Esophagus squamous epithelium (tissue), 5 donors: ENCODE measurements at places on chromosomes 6 and 20.

DNA sequence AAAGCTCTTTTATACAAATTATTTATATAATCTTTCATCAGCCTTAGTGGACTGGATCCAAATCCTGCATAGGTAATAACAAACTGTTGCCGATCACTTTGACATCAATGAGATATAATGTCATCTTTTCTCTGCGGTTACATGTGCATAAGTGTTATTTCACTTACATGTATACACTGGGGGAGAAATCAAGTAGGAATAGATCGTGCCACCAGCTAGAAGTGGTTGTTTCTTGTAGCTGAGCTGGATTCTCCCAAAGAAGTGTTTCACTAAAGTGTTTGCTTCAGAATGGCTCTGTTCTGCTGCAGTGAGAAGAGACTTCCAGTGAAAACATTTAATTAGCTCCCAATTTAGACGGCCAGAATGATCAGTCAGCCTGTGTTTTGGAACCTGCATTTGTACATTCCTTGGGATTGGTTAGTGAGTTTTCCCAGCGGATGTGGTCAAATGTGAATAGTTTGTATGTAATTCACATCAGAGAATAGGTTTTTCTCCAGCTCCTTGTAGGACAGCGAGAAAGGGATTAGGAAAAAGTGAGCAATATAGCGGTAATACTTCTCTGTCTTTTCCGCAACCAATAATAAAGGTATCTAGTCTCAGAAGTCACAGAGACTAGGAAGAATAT lies 163.1 kb upstream of the CCN2 start:
- DNase-seq, result no peak

GRCh38 chr6:15752820-15753219 lies 90.0 kb upstream of the DTNBP1 start:
- no peak for DNase-seq

- DNase-seq, result no peak
Observed at GRCh38 chr6:134523903-134524650, 206.2 kb upstream of the SGK1 start.

- DNase-seq, result no peak
Observed at GRCh38 chr20:39188266-39188765, 226.2 kb downstream of the DHX35 start.

DNA sequence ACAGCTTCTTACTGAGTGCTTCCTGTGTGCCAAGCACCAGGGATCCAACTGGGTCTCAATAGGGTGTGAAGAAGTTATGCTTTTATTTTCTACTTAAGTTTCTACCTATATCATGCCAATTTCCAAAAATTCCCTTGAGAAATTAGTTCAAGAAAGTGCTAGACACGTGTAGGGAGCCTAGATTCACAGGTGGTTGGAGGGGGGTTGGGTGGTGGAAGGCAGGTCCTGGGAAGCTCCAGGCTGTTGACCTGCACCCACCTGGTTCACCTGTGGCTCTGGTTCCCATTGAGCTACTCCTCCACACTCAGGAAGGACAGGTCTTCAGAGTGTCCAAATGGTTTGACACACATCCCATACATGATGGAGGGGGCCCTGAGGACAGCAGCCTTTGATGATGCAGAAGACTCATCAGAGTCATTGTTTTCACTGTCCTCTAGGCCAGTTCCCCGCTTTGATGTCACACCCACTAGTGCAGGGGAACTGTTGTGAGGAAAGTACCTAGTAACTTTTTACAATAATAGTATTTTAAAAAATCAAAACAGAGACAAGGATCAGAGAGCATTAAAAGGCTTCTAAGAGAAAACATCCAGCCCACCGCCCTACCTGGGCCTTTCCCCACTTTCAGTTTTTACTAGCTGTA lies 39.8 kb upstream of the MYL9 start:
- no peak for DNase-seq

- no peak for DNase-seq
Observed at GRCh38 chr6:70590400-70590799, 23.7 kb downstream of the SDHAF4 start.

GRCh38 chr20:59001449-59002171 lies 5.4 kb downstream of the CTSZ start:
- DNase-seq, result no peak

- DNase-seq, result no peak
Observed at GRCh38 chr6:35230950-35231349, 17.2 kb downstream of the SCUBE3 start.

GRCh38 chr20:17611540-17612286 lies 41.8 kb downstream of the DSTN start:
- no peak for DNase-seq

DNA sequence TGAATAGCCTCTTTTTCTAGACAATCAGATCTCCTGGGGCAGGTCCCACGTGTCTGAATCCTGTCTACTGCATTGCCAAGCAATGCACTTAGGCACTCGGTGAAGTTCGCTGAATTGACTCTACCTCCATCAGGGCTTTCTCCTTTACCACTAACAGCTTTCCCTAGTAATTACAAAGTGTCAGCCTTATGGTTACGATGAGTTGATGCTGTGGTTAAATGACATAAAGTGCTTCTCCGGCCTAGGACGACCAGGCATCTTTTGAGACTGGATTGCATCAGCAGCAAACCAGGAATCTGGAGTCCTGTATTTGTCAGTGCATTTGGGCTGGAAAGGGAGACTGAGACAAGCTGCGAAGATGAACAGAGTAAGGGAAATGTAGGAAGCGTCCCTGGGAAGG lies 21.5 kb downstream of the NOX3 start:
- DNase-seq, result no peak

- DNase-seq, result no peak
Observed at GRCh38 chr6:139508023-139508422, 133.6 kb upstream of the CITED2 start.

DNA sequence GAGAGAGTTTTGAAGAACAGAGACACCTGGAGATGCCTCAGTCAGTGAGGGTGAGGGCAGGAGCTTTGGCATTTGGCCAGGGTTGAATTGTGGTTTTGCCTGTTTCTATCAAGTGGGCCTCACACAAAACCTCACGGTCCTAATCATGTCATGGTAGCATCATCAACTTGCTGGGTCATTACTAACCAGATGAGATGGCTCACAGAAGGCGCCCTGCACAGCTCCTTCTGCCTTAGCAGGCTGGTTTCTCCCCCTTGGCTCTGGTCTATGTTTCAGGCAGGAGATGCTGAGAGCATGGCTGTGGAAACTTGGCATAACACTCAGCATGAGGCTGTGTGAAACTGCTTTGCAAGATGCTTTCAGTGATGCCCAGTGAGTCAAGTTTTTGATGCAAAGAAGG lies 99.3 kb downstream of the LRRC1 start:
- DNase-seq, result no peak

DNA sequence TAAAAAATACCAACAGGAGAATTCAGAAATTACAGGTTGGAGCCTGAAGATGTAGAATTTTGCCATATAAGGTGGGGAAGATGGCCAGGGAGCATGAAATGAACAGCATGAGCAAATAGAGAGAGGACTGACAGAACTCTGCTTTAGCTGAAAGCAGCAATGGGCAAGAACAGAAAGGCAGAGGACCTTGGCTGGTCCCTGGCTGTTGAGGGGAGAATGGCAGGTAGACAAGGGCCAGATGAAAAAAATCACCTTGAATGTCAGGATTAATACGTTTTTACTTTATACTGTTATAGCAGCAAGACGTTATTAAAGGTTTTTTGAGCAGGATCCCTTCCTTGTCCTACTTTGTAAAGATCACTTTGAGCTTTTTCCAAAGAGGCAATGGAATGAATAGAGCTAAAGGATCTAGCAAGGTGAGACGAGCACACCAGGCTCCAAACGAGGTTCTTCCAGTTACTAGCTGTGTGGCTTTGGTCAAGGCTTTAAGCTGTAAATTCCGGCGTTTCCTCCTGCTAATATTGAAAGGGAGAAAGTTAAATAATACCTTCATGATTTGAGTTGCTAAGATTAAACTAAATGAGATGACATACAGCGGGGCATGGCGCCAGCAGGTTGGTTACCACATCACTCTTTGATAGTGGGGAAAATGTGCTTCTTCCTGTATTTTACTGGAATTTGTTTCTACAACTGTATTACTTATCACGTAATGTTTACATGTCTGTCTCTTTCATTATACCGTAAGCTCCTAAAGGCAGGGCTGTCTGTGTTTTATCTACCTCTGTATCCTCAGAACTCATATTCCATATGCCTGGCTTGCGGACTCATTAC lies 776 bp downstream of the PPIL1 start:
- DNase-seq, result no peak

DNA sequence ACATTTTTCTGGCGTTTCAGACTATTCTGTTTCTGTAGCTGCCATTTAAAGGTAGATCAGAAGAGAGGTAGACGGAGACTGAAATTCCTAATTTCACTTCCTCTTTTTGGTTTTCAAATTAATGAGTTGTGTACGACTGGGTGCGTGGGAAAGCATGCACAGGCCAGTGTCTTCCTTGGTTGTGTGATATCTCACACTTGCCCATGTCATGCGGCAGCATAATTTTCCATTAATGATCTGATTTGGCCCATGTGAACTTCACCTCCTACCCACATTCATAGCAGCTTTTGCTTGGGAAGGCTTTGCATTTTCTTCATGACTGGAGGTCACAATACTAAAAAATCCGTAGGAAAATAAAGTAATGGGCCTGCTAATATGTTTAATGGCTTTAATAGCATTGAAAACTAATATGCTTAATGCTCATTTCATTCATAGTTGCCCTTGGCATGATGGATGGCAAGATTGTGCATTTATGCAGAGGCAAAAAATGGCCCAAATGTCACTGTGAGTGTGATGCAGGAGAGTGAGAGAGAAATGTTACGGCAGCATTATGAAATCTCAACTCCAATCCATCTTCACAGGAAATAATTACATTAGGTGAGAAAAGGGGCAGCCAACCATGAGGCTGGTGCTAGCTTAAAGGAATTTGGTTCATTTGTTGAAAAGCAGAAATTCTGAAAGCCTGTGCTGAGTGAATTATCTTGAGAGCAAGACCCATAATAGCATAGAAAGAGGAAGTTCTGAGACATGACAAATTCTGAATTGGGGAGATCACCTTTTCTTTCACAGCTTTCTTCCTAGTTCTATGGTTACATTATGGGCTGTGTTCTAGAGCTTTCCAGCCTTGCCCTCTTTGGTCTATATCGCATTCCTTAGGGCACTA lies 69.0 kb upstream of the UST start:
- no peak for DNase-seq

DNA sequence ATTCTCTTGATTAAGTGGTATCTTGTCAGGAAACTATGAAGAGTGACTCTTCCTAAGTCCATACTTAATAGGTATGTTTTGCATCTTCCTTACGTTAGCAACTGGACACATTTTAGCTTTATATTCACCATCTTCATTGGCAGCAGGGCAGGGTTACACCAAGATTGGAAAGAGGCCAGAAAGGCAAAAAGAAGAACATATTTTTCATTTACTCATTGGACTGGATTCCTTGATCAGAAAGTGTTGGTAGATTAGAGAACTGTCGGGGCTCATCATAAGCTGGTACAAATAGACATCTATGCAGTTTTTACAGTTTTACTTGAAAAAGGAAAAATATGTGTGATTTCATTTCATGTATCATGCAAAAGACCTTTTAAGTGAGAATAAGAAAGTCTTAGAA lies 464.9 kb downstream of the LMBRD1 start:
- DNase-seq, result no peak

- DNase-seq, result no peak
Observed at GRCh38 chr6:38815250-38815649, 100.1 kb downstream of the DNAH8 start.

- no peak for DNase-seq
Observed at GRCh38 chr6:90291565-90291964, 5.1 kb downstream of the BACH2 start.

- no peak for DNase-seq
Observed at GRCh38 chr20:1469925-1470571, 3.4 kb upstream of the NSFL1C start.

DNA sequence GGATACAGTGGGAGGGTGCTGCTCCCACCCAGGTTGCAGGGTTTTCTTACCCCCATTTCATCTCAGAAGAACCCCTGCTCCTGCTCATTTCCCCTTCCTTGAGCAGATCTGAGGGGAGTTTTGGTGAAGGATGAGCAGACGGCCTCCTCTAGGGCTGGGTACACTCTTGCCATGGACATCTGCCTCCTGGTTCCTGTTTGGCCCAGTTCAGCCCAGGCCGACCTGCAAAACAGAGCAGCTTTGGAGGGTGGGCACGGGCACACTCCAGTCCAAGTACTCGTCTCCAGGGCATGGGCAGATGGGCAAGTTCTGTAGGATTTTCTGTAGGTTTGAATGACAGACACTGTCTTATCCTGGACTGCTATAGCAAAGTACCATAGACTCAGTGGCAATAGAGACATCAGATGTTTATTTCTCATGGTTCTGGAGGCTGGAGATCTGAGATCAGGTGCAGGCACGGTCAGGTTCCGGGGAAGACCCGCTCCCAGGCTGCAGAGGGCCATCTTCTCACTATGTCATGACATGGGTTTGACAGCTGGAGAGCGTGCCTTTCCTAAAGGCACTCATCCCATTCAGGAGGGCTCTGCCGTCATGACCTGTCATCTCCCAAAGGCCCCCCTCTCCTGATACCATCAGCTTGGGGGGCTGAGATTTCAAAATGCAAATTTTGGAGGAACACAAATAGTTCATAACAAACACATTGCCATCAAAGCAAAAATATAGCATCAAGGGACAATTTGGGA lies 6.2 kb downstream of the NPBWR2 start:
- DNase-seq, result no peak

DNA sequence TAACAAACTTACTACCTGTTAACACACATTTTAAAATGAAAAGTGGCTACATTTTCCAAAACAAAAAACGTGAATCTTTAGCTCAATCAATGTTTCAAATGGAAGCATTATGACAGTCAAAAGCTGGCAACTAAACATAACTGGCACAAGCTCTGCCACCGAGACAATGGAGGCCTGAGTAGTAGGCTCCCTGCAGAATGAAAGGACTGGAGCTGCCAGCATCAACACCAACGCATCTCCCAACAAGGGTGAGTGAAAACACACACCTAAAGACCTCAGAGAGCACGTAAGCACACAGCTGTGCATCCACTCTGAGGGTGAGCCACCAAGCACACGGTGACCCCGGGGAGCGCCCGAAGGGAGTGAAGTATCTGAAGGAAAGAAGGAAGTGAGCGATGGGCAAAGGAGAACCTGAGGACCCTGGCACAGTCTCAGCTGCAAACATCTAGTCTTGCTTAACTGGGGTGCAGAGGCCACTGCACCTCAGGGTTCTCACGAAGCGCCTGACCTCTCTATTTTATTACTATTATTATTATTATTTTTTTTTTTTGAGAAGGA lies 1.6 kb upstream of the ADRM1 start:
- no peak for DNase-seq
